SIG-M5 (cell line): ENCODE measurements at places on chromosomes 7 and 10.

GRCh38 chr10:27447540-27447939 is 56.6 kb upstream of the RAB18 start:
- no peak for DNase-seq

- no peak for DNase-seq
These were observed 178.5 kb downstream of the NRP1 start for GRCh38 chr10:33155720-33156638.

DNA sequence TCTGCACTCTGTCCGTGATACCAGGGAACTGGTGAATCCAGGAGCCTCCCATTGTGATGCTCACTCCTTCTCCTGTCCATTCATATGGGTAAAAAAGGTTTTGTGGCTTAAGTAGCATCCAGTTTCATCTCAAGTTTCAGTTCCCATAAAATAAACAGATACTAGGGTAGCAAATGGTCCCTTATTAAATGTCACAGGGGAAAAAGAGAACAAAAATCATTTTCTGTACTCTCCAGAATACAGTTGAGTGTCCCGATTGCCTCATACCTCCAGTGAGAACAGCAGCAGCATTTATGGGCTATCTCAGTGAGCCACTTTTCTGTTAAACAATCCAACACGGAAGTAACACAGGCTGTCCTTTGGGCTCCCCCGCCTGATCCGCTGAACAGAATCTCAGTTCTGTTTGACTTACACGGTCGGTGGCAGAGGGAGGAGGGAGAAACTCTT is 179.6 kb downstream of the CELF2 start:
- DNase-seq, result peak; percentile 74

GRCh38 chr7:36153571-36154097 is 580 bp downstream of the EEPD1 start:
- DNase-seq, result no peak

DNA sequence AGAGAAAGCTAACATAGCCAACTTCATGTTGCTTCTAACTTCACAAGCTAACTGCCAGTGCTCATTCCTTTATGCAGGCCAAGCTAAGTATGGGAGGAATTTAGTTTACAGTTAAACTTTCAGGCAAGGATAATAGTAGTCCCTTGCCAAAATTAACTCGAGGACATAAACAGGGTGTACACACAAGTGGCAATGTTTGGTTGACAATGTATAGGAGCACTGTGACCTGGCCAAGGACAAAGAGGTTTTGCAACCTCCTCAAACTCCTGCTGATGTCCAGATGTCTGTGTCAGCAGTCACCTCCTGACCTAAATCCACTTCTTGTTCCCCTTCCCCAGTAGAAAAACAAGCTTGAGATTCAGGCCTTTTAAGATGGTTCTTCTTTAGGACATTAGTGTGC is 494.6 kb upstream of the KLF6 start:
- DNase-seq, result no peak

- no peak for DNase-seq
These were observed 24.3 kb downstream of the CPVL start for GRCh38 chr7:29122081-29122480.

GRCh38 chr10:132981173-132981555 is 38.8 kb upstream of the CFAP46 start:
- DNase-seq, result no peak

DNA sequence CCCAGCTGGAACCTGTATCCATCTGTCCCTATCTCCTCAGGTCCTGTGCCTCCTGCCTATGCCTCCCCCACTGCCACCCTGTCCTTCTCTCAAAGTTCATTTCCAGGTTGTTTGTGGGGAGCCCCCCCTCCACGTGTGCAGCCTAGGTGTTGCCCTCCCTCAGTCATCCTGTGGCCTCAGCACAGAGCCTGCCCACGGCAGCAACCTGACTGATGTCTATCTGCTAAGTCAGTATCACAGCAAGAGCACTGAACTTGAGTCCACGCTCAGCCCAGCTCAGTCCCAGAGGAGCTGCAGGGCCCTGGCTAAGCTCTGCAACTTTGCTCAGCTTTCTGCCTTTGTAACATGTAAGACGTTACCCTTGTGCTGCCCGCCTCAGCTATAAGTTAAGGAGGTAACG is 28.7 kb downstream of the FAM53B start:
- no peak for DNase-seq

DNA sequence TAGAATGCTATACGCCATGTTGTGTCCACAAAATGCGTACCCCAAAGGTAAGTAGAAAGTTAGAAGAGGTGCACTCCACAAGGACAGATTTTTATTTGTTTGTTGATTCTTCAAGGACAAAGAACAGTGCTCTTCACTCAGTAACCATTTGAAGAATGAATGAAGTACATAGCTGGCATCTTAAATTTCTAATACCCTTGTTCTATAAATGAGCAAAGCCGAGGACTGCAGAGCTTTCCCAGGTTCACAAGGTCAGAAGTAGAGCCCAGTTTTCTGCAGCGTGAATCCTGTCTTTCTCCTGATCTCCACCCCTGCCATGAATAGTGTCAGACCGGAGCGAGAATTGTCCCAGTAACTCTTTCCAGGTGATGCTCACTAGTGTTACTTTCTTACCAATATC is 9.5 kb downstream of the HECW1 start:
- DNase-seq, result no peak

DNA sequence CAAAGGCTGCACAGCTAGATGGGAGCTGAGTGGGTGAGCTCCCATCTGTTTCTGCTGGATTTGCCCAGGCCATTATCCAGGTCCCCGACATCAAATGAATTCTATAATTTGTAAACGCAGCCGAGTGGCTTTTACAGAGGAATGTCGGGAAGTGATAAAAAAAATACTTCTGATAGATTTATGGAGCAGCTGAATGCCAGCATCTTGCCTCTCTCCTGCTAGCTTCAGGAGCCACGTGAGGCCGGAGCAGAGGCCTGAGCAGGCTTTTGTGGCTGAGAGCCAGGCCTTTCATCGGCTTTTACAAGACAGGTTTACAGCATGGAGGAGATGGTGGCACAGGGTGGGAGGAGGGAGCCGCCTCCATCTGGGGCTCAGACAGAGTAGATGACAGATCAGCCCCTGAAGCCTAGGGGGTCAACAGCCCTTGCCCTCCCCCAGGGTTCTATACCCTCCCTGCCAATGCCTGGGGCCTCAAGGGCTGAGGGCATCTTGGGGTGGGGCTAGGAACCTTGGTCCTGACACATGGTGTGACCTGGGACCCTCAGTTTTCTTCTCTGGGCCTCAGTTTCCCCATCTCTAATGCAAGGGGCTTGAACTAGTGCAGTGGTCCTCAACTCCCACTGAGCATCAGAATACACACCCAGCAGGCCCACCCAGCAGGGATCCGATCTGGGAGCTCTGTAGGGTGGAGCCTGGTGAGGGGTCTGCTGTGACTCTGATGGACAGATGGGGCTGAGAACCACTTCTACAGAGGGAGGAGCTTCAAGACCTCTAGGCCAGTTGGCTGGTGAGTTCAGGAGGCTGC is 44.2 kb upstream of the PCBD1 start:
- DNase-seq, result no peak

GRCh38 chr10:101710059-101710695 is 15.2 kb upstream of the FBXW4 start:
- DNase-seq, result no peak

DNA sequence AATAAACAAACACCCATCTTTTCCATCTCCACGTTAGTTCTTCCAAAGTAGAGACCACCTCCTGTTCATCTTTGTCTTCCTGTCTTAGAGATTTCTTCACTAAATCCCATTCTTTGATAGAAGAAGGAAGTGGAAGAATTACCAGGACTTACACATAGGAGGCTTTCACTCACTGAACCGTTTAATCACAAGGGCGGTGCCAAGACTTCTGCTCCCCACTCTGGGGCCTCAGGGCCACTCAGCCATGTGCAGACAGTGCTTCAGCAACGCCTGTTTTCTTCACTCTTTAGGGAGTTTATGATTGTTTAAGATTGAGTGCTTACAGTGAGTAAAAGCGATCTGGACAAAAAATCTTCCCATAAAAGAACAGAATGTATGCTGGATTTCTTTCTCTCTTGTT is 63.9 kb upstream of the SORCS3 start:
- no peak for DNase-seq

DNA sequence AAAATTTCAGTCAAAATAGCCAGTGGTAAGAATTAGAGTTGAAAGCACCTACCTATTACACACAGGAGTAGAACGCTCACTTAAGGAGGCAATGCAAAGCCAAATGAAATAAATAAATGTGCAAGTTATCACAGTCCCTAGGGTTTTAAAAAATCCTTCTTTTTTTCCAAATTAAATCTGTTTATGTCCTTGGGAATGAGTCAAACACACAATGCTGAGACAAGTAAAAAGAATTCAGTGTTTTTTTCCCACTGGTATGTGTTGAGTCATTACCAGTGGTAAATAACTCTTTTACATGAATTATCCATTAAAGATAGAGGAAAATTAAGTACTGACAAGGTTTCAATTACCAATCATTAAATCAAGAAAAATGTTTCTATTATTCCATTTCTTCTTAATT is 438.6 kb downstream of the TNS3 start:
- DNase-seq, result no peak

DNA sequence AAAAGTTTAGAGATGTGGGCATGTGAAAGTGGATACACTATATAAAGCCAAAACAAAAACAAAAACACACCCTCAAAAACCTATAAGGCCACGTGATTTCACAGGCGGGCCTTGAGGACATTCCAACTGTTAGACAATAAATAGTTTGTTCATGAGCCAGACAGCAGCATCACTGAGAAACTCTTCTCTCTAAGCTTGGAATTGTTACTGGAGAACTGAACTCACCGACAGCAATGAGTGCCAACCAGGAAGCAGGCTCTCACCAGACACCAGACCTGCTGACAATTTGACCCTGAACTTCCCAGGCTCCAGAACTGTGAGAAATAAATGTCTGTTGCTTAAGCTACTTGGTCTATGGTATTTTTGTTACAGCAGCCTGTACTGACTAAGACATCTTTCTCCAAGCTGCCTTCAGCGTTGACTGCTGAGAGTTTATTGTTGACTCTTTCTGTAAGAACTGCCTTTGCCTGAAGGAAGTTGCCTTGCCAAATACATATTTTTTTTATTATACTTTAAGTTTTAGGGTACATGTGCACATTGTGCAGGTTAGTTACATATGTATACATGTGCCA is 107.5 kb downstream of the EPDR1 start:
- no peak for DNase-seq

GRCh38 chr10:79438021-79438698 is 7.3 kb downstream of the ZCCHC24 start:
- no peak for DNase-seq

DNA sequence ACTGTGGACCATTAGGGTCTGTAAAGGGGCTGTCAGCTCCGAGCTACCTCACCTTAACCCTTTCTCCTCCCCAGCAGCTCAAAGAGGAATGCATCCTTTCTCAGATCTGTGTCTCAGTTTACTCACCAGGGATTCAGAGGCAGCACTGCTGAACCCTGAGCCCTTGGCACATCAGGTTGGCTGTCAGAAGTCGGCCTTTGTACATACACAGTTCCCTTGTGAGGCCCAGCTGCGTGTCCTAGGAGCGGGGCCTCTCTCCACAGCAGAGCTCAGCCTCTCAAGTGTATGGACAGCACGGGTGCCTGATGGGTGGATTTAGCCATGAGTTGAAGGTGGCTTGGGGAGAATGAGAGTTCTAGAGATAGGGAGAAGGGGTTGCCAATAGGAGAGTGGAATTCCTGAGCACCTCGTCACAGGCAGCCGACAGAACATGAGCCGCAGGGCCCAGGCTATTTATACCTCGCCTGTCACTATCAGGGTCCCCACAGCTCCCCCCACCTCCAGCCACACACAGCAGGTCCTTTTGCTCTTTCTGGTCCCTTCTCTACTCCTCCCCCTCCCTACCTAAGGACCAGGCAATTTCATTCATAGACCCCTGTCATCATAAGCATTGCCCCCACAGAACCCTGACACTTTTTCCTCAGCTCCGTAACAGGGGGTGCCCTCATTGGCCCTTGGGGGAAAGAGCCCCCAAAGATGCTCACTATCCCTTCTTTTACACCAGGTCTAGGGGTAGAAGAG is 2.1 kb upstream of the FLNC start:
- no peak for DNase-seq

DNA sequence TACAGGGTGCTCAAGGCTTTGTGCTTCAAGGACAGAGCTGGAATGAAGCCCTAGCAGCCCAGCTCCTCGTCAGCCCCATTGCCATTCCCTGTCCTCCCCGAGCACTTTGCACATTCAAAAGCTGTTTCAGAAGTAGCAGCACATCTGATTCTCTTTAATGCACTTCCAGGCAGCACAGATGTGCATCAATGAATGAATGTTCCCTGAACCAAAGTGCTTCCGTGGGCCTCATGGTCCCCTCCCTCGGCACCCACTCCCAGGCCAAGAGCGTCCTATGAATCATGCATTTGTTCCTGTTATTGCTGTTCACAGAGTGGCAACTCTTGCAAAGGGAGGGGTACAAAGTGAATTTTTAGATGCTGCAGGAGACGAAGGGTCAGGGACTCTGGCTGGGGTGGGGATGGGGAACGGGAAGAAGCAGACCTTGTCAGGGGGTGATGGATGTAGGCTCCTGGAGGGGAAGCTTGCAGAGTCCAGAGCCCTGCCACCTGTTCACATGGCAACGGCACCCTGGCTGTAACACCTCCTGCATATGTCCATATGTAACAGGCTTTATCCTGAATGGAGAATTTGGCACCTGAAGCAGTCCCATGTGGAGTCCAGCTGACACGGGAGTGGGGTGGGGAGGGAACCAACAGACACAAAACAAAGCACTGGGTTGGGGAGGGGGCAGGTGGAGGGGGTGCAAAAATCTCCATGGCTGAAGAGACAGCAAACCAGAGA is 62.2 kb upstream of the BAIAP2L1 start:
- DNase-seq, result no peak

DNA sequence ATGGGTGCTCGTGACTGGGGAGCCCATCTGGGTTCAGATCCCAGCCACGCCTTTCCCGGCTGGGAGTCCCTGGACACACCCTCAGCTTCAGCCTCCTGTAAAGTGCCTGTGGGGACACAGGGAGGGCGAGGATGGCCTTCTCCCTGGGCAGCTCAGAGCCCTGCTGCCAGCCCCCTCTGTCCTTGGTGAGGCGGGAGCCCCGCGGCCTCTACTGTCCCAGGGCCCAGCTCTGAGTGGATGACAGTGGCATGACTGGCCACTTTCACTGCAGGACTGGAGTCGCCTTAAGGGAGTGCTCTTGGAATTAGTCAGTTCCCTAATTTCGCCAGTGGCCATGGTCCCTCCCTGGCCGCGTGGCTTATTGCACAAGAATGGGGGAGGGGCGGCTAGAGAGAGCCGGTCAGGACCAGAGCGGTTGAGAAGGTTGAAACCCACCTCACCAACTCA is 4.6 kb downstream of the BRI3 start:
- no peak for DNase-seq

GRCh38 chr7:87456247-87456646 is 19.2 kb downstream of the ABCB4 start:
- no peak for DNase-seq

DNA sequence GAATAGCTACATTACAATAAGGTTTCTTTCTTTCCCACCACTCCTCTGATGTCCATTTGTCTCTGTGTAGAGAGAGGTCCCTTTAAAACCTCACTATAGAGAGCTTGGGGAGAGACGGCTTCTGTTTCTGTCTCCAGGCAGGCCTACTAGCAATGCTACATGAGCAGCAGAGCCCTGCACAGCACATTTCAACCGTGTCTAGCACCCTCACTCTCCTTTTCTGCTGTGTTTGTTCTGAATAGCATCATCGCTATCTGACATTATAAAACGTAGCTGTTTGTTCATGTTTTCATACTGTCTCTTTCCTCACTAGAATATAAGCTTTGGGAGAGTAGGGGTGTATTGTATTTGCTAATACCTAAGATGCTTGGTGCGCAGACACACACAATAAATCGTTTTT is 487.8 kb upstream of the DPP6 start:
- DNase-seq, result no peak
